ENCODE measurements at places on chromosomes 5 and 9. TPM values are rescaled to one million over a fixed set of nuclear protein-coding genes. Genes with fewer than 3 reads are reported as not detected.

The TMEM232 gene
- 2.0 TPM for total RNA-seq

The WASHC1 gene
- 10.0 TPM for total RNA-seq

DNA sequence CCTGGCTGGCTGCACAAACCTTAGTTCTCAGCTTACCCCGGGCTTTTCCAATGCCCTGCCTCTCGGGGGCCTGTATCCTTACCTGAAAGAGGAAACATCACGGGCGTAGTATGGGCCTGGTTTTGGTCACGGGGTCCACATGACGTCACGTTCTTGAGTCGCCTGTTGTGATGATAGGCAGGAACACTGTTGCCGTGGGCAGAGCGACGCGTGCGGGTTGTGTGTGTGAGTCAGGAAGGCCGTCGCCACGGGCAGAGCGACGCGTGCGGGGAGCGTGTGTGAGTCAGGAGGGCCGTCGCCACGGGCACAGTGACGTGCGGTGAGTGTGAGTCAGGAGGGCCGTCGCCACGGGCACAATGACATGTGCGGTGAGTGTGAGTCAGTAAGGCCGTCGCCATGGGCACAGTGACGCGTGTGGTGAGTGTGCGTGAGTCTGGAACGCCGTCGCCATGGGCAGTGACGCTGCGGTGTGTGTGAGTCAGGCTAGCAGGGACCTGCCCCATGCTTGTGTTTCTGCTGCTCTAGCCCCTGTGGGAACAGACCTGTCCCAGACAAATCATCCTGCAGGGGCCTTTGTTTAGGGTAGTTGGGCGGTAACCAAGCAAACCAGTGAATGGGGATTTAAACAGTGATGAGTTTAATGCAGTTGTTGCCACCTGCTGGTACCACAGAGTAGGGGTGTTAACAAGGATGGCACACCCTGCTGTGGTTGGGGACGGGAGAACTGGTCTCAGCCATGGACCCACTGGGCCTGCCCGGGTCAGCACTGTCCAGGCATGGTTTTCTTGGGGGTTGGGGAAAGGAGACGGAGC is 19.8 kb downstream of the TRIP13 start:
- DNase-seq: peak; percentile 90

DNA sequence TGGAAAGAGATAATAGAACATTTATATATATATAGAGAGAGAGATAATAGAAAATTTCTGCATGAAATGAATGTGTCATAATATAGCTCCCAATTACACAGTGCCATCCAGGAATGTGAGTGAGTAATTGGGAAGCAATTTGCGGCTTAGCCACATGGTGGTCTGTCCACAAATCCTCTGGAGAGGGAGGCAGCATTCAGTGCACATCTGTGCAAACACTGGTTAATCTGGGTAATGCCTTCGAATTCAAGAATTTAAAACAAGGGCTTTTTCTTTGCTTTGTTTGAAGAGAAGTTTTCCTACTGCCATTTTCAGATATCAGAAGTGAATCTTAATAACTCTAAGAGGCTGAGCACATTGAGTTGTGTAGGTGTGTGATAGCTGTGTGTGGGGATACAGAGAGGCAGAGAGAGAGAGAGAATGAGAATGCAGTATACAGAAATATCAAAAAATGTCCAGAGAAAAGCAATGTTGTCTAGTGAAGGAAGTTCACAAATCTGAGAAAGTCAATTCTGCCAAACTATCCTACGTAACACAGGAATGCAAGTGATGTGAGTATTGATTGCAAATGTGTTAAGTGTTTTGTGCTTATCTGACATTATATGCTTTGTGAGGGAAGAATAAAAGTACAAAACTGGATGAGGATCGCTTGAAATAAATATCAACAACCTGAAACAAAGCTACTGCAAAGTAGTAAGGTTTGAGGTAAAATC is 134.6 kb downstream of the EDIL3 start:
- peak; percentile 39 for DNase-seq

DNA sequence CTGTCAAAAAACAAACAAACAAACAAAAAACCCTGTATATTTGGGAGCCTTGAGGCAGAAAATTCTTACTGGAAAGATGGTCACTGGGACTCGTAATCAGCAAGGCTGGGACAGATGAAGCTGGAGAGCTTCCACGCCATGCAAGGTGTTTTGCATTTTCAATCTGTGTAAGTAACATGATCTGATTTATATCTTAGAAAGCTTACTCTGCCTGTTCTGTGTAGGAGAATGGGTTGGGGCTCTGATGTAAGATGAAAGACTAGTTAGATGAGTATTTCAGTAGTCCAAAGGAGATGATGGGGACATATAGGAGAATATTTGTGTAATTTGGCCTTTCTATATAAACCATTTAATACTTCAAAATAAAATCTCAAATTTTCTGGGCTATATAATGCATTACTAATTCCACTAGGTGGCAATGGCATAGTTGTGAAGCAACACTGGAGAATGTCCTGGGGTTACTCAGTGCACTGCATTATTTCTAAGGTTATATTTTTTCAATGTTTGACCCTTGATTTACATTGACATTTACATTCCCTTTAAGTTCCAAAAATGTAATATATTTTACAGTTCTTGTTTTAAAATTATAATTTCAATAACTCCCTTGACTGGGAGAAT is 21.9 kb upstream of the FSD1L start:
- peak; percentile 57 for DNase-seq

- peak; percentile 14 for DNase-seq
Measured at GRCh38 chr9:104094534-104095015, 466 bp downstream of the SMC2 start.

GRCh38 chr9:34572092-34572491 is 17.4 kb downstream of the CNTFR start:
- no peak for DNase-seq

DNA sequence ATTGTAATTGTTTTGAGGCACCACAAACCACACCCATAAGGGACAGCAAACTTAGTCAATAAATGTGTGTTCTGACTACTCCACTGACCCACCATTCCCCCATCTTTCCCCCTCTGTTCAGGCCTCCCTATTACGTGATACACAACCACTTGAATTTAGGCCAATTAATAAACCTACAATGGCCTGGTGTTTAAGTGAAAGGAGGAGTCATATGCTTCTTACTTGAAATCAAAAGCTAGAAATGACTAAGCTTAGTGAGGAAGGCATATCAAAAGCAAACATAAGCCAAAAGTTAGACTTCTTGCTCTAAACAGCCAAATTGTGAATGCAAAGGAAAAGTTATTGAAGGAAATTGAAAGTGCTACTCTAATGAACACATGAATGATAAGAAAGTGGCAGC is 14.6 kb downstream of the ZBTB43 start:
- DNase-seq: no peak

The PCDHA10 gene
- 0.16 TPM for total RNA-seq

The KIF4B gene
- not detected for total RNA-seq

- DNase-seq: no peak
Measured at GRCh38 chr5:54785729-54786591, 199.4 kb downstream of the ESM1 start.

DNA sequence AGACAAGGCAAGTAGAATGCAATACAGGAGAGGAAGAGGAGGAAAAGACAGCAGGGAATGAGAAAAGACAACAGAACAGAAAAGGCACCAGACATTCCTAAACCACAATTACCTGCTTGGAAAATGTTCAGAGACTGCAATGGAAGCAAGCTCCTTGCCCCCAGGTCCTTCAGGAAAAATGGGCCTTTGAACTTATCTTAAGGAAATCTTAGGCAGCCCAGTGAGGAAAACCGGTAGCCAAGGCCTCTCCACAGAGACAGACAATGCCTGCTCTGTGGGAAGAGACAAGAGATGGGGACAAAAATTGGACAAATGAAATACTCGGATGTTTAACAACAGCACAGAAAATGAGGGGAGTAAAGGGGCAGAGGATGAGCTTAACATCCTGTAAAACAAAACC is 31.2 kb downstream of the HTR4 start:
- DNase-seq: no peak

DNA sequence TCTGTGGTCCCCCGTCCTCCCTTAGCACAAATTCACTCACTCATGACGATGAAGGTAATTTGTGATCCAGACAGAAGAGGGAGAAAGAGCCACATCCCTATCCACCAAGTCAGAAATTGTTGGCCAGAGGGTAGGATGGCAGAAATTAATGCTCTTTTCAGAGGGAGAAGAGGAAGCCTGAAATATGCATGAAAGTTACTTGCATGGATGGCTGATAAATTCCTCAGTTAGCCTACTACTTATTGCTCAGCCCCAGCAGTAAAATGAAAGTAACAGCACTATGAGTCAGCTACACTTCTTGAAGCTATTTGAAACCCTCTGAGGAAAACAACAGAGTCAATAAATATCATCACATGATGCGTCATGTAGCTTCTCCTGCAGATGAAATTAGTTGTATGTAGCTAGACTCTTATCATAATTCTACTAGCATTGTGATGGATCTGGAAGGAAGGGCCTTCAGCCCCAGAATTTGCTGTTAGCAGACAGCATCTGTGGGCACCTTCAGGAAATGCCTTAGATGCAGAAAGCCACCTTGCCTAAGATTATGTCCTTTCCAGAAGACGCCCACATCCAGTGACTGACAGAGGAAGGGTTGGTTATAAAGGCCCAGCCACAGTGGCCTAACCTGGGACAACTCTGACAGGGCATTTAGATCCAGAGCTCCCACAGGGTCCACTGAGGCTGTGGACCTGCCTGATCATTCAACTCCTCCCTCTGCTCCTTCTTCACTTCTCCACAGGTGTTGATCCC is 81.2 kb upstream of the CCDC112 start:
- DNase-seq: peak; percentile 68

GRCh38 chr9:32218100-32218767 is 166.2 kb upstream of the ACO1 start:
- no peak for DNase-seq

The PCDHGA1 gene
- total RNA-seq: 0.67 TPM

- peak; percentile 56 for DNase-seq
Measured at GRCh38 chr9:78261403-78262001, 25.6 kb downstream of the CEP78 start.

The CDC20B gene
- 0.21 TPM for total RNA-seq

GRCh38 chr5:124661317-124662141 is 84.9 kb downstream of the ZNF608 start:
- peak; percentile 88 for DNase-seq

- DNase-seq: no peak
Measured at GRCh38 chr9:95494022-95494415, 22.8 kb downstream of the PTCH1 start.

GRCh38 chr5:155987265-155987810 is 339.6 kb upstream of the SGCD start:
- DNase-seq: peak; percentile 47

The ATP10B gene
- 4.3 TPM for total RNA-seq

GRCh38 chr5:133460172-133460758 is 152.1 kb downstream of the FSTL4 start:
- peak; percentile 44 for DNase-seq

The PLPP7 gene
- total RNA-seq: 1.1 TPM

DNA sequence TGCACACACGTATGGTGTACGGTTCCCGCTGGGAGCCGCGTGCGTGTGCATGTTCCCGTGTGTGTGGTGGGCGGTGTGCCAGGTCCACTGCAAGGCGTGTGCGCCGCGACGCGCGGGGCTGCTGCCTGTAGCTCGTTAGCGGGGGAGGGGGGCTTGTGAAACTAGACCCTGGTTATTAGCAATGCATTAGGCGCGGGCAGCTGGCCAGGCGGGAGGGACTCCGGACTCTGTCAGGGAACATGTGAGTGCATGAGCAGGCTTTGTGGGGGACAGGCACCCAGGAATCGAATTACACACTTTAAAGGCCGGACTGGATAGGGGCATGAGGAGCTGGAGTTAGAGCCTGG is 32.2 kb upstream of the ENHO start:
- DNase-seq: no peak

GRCh38 chr5:94094793-94095441 is 353.5 kb upstream of the POU5F2 start:
- no peak for DNase-seq

DNA sequence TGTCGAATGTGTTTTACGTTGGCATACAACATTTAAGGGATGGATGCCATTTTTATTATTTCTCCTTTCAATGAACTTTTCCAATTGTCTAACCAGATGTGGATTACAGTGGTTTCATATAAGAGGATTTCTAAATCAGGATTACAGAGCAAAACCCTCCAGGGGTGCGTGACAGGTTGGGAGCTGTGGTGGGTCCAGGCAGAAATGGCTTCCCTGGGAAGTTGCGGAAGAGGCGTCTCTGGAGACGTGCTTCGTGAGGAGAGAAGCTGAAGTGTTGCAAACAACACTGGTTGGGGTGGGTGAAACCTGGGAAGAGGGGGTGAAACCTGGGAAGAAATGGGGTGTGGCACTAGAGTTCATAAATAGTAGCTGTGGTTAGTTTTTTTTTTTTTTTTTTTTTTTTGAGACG is 4.5 kb upstream of the RPL26L1 start:
- DNase-seq: no peak

- no peak for DNase-seq
Measured at GRCh38 chr9:131290767-131291370, 1.3 kb downstream of the PLPP7 start.

- DNase-seq: no peak
Measured at GRCh38 chr5:32683125-32683524, 28.0 kb upstream of the NPR3 start.

The KIF27 gene
- total RNA-seq: 4.7 TPM

DNA sequence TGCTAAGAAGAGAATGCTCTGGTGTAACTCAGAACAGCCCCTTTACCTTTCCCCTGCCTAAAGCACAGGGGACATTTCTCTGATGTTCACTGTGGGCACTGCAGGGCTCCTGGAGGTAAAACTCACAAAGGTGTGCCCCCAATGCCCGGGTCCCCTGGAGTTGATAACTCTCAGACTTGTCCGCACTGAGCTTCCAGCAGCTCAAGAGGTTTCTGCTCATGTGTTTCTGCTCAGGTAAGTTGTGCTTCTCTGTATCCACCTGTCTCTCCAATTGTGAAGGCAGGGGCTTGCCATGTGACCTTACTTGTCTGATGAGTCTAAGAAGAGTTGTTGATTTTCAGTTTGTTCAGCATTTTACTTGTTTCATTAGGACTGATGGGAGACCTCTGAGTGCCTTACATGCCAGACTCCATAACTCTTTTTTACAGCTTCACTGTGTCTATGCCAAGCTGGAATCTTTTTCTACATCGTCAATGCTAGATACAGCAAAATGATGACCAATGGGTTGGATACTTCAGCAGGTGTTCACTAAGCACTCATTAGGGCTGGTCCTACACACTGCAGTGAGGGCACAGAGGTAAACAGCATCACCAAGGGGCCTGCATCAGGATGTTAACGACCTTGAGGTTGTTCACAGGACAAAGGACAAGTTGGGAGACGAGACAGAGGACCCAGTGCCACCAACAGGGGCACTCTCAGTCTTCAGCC is 56.4 kb downstream of the MRPL36 start:
- DNase-seq: no peak

DNA sequence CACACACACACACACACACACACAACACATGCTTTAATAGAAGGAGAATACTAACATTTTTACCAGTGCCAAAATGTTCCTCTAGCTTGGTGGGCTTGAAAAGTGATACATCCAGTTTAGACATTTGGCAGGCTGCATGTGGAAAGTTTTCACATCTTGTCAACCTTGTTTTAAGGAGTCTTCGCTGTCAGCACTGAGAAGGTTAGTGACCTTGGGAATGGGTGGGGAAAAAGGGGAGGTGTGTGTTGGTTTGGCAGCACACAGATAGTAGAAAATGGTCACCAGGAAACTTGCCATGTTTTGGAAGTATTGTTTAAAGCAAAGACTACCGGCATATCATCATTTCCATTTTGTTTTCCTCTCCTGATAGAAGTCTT is 346.5 kb upstream of the ADAMTSL1 start:
- no peak for DNase-seq

Measured in SK-MEL-5 (cell line).